ENCODE measurements at places on chromosomes 11 and 22. TPM values are rescaled to one million over a fixed set of nuclear protein-coding genes. Genes with fewer than 3 reads are reported as not detected.
A peak's percentile ranks its signal among the peaks of the same experiment; 100 is the strongest.

- no peak for DNase-seq
Observed at GRCh38 chr11:122923302-122923701, 40.7 kb downstream of the JHY start.

DNA sequence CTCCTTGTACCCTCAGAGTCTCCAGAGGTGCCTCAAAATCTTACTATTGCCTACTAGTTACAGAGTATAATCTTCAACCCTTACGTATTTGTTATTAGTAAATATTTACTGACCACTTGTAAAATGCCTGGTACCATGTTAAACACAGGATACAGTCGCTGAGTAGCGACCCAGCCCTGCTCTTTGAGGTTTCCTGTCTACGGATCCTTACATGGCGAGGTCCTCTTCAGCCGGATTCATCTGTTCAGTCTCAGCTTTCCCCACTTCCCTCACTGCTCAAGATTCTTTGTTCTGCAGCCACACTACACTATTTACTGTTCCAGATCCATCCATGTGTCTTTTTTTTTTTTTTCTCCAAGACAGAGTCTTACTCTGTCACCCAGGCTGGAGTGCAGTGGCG, 13.2 kb upstream of the TTC36 start:
- no peak for DNase-seq

- no peak for DNase-seq
Observed at GRCh38 chr11:73270016-73270854, 1.9 kb upstream of the P2RY6 start.

- no peak for DNase-seq
Observed at GRCh38 chr11:23620617-23621016, 760.3 kb upstream of the CCDC179 start.

DNA sequence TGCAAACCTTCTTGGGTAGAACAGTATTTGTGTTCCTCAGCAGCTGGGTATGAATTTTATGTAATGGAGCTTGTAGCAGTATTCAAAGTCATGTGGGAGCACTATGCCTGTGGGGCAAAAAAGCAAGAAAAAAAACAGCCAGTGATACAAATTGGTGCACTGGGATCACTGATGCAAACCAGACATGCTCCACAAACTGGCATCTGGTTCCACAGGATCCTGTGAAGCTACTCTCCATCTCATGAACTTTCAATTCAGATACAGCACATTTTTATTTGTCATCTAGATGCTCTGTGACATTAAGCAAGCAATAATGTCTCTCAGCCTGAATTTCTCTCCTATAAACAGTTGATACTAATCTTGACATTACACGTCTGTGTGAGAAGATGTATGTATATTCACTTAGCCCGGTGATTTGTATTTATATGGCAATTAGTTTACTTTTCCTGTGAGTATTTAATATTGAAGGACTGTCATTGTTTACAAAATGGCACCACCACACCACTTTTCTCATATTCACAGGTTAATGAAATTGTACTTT, 208.5 kb upstream of the GRIA4 start:
- DNase-seq, result no peak

GRCh38 chr11:123357990-123358827, 71.9 kb upstream of the GRAMD1B start:
- peak; percentile 68 for DNase-seq

The ASCL2 gene
- 2.7 TPM for total RNA-seq

The SLCO2B1 gene
- not detected for total RNA-seq

- peak; percentile 35 for DNase-seq
Observed at GRCh38 chr22:39655004-39655579, 84.5 kb downstream of the CACNA1I start.

DNA sequence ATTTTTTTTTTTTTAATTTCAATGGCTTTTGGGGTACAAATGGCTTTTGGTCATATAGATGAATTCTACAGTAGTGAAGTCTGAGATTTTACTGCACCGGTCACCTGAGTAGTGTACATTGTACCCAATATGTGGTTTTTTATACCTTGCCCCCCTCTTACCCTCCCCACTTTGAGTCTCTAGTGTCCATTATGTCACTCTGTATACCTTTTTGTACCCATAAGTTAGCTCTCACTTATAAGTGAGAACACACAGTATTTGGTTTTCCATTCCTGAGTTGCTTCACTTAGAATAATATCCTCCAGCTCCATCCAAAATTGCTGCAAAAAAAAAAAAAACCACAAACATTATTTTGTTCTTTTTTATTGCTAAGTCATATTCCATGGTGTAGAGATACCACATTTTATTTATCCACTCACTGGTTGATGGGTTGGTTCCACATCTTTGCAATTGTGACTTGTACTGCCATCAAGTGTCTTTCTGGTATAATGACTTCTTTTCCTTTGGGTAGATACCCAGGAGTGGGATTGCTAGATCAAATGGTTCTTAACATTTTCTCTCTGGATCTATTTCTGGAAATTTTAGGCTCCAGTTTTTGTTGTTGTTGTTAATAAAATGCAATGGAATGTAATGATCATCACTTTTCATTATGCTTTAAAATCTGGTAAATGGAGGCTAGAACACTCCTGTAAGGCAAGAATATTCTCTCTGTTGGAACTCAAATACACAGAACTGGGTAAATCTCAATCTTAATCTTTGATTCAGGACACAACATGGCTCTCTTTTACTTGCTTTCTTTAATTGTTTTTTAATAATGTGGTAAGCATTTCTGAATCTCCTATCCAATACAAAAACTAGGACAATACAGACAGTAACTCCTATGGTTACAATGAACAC, 10.3 kb downstream of the NEAT1 start:
- DNase-seq, result no peak

DNA sequence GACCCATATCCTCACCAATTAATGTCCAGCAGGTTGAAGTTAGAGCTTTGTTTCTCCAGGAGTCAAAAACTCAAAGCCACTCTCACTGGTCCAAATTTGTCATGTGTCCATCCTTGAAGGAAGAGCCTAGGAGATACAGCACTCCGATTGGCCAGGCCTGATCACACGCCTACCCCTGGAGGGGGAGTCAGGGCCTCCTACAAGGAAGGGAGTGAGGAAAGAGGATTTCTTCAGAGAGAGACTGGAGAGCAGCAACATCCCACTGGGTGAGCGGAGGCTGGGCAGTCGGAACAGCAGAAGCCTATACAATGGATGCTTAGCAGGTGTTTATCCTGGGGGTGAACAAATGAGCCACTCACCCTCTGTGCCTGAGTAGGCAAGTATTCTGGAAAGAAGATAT, 113.9 kb downstream of the TRIM29 start:
- DNase-seq, result no peak

DNA sequence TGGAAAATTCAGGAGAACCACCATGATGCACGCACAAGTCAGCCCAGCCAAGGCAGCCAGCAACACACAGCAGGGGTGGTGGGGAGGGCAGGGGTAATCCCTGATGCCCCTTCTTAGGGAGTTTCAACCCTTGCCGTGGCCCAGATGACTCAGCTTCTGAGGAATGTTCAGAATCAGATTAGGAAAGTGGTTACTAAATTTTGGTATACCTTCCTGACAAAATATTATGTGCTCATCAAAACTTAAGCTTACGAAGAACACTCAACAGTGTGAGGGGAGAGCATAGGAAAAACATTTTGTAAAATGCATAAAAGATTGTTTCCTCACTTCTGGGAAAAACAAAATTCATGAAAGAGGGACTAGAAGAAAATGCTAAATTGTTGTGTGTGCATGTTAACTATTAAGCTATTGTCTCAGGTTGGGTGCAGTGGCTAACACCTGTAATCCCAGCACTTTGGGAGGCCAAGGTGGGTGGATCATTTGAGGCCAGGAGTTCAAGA, 32.1 kb downstream of the SERPIND1 start:
- no peak for DNase-seq

DNA sequence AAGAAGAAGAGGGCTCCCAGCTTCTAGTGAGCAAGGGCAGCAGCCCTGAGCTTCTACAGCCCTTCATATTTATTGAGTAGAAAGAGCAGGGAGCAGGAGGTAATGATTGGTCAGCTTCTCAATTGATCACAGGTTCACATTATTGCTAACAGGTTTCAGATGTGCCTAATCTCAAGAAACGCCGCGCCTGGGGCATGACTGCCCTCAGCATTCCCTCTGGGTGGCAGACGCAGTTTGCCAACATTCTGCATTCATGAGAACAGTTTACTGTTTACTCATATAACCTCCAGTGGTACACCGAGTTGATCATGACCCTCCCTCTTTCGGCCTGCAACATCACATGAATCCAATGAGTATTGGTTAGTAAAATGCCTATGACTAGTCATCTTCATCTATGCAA, 4.7 kb upstream of the ZNF74 start:
- no peak for DNase-seq

DNA sequence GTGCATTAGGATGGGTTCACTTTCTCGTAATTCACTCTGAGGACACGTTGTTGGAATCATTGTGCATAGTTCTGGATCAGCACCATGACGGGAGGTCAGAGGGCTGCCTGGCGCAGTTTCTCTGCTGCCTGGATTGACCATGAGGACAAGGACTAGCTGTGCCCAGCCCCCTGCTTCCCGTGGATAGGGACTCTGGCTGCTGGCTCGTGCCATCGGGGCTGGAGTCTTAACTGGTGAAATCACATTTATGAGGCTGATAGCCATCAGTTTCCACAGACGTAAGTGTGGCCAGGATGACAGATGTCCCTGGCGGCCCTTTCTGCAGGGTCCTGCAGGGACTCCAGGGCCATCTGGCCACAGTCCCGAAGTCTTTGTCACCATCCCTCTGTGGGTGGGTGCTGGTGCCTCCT, 24.1 kb upstream of the GRAMD4 start:
- DNase-seq, result no peak

All from activated CD8-positive, alpha-beta T cell treated with anti-CD3 and anti-CD28 coated beads for 36 hours (primary cell).